ENCODE measurements at places on chromosomes 1 and 21.

DNA sequence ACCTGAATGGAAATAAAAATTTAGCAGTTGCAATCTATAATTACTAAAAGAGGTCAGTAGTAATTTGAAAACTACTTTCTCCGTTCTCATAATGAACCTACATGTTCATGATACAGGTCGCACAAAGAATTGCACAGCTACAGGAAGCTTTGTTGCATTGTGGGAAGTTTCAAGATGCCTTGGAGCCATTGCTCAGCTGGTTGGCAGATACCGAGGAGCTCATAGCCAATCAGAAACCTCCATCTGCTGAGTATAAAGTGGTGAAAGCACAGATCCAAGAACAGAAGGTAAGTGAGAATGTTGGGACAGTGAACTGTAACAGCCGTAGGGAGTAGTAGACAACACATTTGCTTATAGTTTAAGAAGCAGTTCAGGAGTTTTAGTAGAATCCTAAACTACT is 68.8 kb upstream of the BMP8A start:
- DNase-seq: no peak

- no peak for DNase-seq
Observed at GRCh38 chr1:38512789-38513188, 346.8 kb downstream of the RRAGC start.

DNA sequence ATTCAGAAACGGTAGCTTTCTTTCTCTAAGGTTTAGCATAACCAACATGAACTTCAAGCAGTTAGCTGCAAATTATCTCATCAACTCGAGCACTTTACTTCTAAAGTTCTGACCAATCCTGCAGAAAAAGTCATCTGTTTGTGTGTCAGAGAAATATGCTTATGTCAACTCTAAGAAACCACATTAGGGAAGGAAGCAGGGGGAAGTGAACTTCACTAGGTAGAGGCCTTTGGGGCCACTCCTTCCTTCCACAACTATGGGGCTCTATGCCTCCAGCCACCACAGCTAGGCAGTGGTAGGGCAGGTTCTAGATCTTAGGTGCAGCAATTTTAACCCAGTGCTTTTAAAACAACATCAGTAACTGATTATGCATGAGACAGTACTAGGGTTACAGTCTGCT is 375.9 kb downstream of the DSCAM start:
- DNase-seq: no peak

DNA sequence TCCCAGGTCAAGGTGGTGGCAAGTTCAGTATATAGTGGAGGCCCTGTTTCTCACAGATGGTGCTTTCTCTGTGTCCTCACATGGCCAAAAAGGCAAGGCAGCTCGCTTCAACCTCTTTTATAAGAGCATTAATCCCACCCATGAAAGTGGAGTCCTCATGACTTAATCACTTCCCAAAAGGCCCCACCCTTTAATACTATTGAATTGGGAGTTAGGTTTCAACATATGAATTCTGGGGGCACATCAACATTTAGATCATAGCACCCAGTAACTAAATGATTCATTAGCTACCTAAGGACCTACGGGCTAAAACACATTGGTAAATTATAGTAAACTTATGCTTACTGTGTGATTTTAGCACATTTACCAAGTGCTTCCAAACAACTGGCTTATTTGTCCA is 317.9 kb downstream of the LTN1 start:
- no peak for DNase-seq

DNA sequence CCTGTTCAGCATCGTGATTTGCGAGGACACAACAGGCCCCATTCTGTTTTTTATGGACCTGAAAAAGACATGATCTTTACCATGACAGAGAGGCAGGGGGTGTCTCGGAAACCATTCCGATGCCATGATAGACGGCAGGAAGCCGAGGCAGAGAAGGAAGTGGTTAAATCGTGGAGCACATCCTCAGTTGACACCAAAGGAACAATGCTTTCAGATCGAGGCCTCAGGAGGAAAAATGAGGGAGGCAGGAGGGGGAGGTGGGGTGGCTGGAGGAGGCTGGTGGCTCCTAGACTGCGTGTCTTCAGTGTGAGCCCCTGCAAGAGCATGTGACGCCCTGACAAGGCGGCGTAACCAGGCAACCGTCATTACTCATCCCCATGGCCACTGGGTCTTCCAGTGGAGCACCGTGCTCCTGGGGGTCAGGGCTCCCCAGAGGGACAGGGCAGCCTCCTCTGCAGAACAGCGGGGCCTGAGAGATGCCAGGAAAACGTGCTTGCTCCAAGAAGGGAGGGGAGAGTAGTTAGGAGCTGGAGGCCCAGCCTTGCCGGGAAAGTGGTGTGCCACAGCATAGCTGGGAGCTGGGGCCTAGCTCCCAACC is 172.8 kb upstream of the TMEM51 start:
- no peak for DNase-seq

- no peak for DNase-seq
Observed at GRCh38 chr1:193031431-193031830, 27.7 kb downstream of the UCHL5 start.

Measured in activated naive CD4-positive, alpha-beta T cell treated with anti-CD3 and anti-CD28 coated beads for 36 hours (primary cell).